Stimulated activated CD4-positive, alpha-beta T cell treated with anti-CD3 and anti-CD28 coated beads, Interleukin-2, amount 100 ng/mL, for 4 hours (primary cell): ENCODE measurements at places on chromosomes 7 and 10.

DNA sequence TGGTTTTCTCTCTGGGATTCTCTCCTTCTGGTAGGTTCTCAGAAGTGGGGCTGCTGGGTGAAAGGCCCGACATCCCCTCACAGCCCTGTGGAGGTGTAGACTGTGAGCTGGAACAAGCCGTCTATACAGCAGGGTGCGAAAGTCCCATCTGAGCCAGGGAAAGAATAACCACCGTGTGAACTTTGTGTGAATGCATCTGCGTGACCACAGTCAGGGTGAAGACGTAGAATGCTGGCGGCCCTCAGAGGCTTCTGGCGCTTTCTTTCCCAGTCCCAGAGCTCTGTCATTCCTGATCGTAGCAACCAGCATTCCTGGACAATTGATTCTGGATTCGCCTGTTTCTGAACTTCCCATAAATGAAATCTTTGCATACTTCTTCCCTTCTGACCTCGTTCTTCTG lies 30.0 kb downstream of the ELFN1 start:
- DNase-seq, result no peak

GRCh38 chr7:26685606-26686005 lies 178.8 kb downstream of the SKAP2 start:
- DNase-seq, result no peak

DNA sequence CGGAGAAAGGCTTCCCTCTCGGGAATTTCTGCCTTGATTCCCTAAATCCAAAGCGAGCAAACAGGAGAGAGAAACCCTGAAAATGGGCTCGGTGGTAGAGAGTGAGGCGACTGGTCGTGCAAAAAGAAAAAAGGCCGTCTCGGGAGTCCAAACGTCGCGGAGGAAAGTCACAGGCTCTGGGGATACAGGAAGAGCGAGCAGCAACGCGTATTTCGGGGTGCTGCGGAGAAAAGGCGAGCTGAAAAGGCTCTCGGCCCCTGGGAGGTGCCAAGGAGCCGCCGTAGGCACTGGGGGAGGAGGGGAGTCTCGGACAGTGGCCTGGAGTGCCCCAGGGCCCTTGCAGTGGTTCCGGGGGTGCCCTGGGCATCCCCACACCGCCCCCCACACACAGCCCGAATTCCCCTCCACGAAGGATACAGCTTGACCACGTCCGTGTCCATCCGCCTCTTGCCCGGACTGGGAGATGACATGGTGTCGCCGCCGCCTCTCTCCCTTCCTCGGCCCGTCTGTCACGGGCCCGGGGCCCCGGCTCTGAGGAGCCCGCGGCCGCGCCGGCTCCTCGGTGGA lies 591 bp downstream of the UBE2H start:
- no peak for DNase-seq

DNA sequence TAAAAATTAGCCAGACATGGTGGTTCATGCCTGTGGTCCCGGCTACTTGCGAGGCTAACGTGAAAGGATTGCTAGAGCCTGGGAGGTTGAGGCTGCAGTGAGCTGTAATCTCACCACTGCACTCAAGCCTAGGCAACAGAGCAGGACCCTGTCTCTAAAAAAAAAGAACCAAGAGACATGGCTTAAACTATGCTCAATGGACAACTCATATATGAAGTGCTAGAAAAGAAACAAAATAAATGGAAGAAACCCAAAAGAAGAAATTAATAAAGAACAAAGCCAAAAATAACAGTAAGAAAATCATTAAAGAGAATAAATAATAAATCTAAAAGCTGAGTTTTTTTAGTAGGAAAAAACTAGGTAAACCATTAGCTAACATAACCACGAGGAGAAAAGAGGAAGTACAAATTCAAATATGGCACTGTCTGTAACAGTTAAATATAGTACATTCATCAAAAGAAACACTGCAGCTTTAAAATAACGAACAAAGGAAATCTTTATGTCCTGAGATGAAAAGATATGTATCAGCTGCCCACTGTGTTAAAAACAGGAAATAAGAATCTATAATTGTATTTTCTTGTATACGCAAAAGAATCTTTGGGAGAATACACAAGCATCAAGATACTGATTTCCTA lies 48.7 kb downstream of the UPF2 start:
- DNase-seq, result no peak

- DNase-seq, result no peak
Observed at GRCh38 chr7:134441264-134441663, 17.6 kb downstream of the AKR1B1 start.

GRCh38 chr7:50667789-50668226 lies 102.6 kb upstream of the DDC start:
- no peak for DNase-seq

DNA sequence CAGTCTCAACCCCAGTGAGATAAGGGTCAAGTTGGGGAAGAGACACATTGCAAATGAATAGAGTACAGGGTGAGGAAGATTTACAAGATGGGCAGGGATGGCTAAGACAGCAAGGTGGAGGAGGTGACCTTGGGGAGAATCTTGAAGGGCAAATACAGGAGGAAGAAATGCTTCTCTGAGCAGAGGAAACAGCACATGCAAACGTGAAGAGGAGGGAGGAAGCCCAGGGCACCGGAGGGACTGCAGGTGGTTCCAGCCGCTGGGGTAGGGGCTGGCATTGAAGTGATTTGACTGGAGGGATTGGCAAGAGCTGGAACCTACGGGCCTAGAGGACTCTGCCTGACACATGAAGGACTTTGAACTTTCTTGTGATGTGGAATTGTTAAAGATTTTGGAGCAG lies 14.6 kb downstream of the PLAU start:
- no peak for DNase-seq

DNA sequence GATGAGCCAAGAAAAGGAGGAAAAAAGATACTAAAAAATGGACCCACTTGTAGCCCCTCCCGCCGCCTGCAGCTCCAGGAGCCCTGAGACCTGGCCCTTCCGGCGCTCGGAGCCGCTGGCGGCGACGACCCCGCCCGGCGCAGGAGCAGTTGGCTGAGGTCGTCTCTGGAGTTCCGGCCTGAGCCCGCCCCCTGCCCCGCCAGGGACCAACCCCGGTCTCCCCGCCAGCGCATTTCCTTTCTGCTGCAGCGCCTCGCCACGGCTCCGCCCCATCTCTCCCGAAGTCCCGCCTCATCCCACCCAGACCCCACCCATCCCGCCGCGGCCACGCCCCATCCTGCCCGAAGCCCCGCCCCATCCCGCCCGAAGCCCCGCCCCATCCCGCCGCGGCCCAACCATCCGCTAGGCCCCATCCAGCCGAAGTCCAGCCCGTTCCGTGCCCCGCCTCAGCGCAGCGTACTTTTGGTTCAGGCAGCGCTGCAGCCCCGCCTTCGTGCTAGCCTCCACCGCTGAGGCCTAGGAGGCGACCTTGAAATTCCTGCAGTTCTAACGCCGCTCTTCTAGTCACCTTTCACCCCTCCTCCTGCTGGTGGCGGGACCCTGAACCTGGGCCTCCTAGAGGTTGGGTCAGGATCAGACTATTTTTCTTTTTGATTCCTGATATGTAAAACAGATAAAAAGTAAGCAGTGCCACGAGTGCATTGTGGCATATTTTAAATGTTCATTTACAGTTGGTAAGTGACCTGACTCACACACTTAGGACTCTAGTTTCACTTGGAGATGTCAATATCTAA lies at the start of gene STN1:
STN1 (minus strand) TSS at position 132 of the 794 bp plus-strand sequence. CDS start 590 bp downstream, outside the sequence.
- peak; percentile 93 for DNase-seq
